ENCODE measurements at places on chromosomes 12 and 14.

DNA sequence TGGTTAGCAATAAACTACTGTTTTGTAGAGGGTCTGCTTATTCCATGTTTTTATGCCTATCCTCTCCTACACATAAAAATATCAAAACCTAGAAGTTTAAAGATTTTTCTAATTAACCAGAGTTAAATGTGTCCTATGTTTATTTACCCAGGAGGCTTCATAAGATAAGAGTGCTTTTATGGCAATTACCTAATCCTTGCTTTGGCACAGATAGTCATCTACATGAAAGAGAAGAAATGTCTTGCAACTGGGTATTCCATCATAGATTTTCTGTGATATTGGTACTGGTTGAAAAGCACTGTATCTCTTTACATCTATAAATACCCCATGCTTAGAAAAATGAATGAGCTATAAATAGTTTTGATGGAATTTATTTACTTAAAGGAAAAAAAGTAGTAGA lies 277.1 kb downstream of the CPNE8 start:
- DNase-seq: no peak

DNA sequence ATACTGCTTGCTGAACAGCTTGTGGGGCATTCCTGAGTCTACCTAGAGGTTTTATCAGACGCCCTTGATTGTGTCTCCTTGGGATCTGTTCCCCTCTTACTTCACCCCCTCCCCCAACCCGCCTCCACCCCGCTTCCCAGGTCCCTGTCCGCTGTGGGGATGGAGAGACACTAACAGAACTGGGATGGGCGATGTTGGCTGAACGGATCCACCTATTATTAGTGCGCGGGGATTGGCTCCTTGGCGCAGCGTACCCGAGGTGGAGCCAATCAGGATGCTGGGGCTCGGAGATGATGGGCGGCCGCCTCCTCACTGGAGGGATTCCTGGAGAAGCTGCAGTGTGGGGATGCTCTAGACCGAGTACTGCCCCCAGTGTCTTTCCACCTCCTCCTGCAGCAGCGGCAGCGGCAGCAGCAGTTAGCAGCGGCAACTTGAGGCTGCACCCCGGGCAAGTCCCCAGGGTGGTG lies at the start of gene SYT1:
Gene SYT1 (plus strand): TSS at position 372 of the 467 bp plus-strand sequence.
- DNase-seq: peak; percentile 80

- DNase-seq: no peak
Measured at GRCh38 chr12:49867570-49868341, 24.9 kb upstream of the BCDIN3D start.

GRCh38 chr12:106113824-106114446 lies 24.8 kb downstream of the NUAK1 start:
- no peak for DNase-seq

DNA sequence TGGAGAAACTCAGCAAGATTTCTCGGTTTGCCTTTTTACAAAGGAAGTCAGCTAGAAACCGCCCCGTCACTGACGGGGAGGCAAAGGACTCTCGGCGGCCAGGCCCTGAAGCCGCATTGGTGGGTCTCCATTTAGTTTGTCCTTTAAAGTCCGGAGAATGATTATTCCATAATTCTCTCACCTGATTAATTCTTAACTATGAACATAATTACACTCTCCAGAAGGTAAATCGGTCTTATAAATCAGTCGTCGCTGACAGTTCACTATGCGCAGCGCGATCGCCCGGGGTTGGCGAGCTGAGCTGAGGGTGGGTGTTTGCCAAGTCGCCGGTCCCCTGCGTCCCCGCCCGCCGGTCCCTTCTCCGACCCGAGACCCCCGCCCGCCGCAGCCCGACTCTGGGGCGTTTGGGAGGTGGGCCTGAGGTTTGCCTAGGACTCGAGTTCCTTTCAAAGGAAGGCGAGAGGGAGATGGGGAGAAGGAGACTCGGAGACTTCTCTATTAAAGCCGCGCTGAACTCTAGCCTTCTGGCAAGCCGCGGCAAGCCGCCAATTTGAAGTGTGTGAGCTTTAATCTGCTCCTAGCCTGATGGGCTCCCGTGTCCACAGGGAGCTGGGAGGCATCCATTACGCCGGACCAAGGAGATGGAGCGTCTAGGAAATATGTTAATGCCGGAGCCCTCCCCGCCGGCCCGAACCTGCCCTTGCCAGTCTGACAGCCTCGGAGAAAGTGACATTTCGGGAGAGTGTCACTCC lies 392.9 kb downstream of the NOVA1 start:
- peak; percentile 45 for DNase-seq

GRCh38 chr14:100882991-100883788 lies 20.3 kb downstream of the RTL1 start:
- DNase-seq: no peak

GRCh38 chr14:73741876-73742519 lies 27.8 kb upstream of the PNMA1 start:
- DNase-seq: no peak

GRCh38 chr12:89864411-89864810 lies 155.8 kb upstream of the ATP2B1 start:
- no peak for DNase-seq

- DNase-seq: no peak
Measured at GRCh38 chr12:5807514-5808219, 137.4 kb downstream of the ANO2 start.

- no peak for DNase-seq
Measured at GRCh38 chr12:96044943-96045290, 9.5 kb upstream of the LTA4H start.

DNA sequence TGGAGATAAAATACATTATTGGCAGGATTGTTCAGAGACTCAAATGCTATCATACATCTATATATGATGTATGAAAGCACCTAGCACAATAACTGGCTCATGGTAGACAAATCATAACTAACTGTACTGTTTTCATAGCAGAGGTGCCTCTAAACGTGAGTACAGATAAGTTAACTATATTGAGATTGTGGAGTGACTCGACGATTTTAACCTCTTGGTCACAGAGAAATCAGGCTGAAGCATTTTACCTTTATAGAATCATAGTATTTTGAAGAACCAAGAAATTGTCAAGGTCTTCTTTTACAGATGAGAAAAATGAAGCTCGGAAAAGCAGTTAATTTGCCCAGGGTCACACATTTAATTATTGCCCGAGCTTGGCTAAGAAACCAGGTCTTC lies 666 bp upstream of the DERA start:
- DNase-seq: no peak

DNA sequence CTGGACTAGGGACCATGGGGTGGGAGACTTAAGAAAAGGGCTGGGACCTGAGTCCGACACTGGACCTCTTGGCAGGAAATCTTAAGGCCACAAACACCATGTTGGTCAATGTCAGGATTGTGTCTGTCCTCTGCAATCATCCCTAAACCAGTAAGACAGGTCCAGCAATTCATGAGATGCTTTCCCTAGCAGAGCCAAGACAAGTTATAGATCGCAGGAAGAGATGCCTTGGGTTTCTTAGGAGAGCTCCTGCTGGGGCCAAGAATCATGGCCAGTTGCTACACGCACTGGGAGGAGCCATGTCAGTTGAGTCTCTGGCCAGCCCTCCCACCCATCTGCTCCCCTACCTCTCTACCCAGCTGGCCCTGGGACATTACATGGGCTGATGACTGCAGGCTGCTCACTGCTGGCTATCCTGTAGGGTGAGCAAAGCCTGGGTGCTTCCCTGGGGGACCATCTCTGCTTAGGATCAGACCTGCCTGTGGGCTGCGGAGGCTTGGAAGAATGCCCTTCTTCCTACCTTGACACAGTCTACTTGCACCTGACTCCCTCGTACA lies 14.2 kb downstream of the PLEKHH1 start:
- no peak for DNase-seq

DNA sequence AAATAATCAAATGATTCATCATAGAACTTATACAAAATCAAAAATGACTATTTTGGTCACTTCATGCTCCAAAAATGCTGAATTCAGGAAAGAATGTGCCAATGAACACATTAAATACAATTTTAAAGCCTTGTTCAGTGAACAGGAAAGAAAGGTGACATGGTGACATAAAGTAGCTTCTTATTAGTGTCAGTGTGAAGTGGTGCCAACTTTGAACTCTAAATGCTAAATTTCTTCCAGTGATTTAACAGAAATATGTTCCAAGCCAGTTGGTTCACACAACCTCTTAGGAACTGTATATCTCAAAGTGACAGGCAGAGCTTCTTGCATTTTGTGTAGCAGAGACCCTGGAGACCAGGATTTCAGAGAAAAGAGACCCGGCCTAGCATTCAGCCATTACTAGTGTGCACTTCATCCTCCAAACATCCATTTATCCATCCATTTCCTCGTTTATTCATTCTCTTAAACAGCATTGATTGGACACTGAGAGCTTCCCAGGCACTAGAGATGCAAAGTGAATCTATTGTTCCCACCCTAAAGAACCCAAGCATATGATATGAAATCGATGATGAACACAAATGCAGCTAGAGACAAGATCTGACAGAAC lies 95.2 kb downstream of the FAR2 start:
- DNase-seq: no peak
